CD4-positive, alpha-beta T cell treated with Interleukin-21 for 1 hour (primary cell): ENCODE measurements at places on chromosomes 7 and 10.

- no peak for DNase-seq
These were observed 3.5 kb downstream of the RASSF4 start for GRCh38 chr10:44962870-44963738.

GRCh38 chr7:103296901-103297836, at the start of gene PMPCB:
TSS of gene PMPCB (plus strand) at chr7:103297435. CDS start at chr7:103297460, 25 bp downstream.
- DNase-seq = peak; percentile 95

DNA sequence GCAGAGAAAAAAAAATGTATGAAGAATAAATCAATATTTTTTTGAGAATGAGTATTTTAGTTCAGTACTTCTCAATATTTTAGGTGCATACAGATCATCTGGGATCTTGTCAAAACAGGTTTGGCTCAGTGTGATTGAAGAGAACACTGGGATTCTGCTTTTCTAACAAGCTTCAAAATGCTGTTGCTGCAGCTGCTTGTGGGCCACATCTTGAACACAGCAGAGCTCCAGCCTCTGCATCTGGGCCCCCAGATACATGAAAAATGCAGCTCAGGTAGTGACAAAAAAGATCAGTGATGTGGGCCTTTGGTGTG, 1177.1 kb upstream of the C7orf33 start:
- no peak for DNase-seq

DNA sequence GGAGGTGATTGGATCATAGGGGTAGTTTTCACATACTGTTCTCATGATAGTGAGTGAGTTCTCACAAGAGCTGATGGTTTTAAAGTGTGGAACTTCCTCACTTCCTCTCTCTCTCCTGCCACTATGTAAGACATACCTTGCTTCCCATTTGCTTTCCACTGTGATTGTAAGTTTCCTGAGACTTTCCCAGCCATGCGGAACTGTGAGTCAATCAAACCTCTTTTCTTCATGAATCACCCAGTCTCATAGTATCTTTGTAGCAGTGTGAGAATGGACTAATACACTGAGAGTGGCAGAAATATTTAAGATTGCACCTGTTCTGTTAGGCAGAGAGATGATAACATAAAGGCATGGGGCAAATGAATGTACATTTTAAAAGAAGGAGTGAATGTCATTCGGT, 507.8 kb downstream of the SORCS3 start:
- DNase-seq = no peak
